ENCODE measurements at places on chromosomes 6 and 20. TPM values are rescaled to one million over a fixed set of nuclear protein-coding genes. Genes with fewer than 3 reads are reported as not detected.

Gene SCUBE3
- total RNA-seq = 0.59 TPM

Gene SAMD3
- total RNA-seq = 0.67 TPM

- no peak for DNase-seq
Observed at GRCh38 chr20:64113796-64114355, 6.5 kb upstream of the NPBWR2 start.

GRCh38 chr6:75656479-75656878, 54.8 kb downstream of the SENP6 start:
- no peak for DNase-seq

GRCh38 chr6:132179955-132180354, 221.3 kb downstream of the MOXD1 start:
- no peak for DNase-seq

GRCh38 chr6:162290846-162291465, 436.6 kb downstream of the PRKN start:
- no peak for DNase-seq

DNA sequence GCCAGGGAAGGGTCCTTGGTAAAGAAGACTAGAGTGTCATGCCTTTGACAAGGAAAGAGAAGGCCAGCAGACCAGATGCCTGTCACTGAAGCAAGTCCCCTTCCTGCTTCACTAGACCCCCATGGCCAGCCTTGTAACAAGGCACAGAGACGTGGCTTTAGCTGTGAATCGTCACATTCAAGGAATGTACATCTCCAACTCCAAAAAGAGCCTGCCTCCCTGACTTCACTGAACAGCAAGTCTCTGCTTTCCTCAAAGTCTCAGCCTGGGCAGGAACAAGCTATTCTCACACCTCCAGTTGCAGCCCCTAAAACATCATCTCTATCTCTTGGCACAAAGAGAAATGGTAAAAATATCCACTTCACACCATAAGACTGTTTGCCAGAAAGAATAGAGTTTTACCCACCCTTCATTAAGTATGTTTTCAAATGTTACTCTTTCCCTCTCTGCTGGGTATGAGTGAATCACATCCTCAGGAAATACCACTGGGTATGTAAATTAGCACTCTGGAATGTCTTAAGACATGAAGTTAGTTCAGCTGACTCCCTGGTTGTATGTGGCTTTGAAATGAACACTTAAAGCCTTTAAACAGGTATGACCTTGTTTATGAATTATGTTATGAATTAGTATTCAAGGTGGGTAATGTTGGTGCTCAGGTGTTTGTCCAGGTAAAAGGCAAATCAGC, 46.4 kb upstream of the NT5E start:
- no peak for DNase-seq

DNA sequence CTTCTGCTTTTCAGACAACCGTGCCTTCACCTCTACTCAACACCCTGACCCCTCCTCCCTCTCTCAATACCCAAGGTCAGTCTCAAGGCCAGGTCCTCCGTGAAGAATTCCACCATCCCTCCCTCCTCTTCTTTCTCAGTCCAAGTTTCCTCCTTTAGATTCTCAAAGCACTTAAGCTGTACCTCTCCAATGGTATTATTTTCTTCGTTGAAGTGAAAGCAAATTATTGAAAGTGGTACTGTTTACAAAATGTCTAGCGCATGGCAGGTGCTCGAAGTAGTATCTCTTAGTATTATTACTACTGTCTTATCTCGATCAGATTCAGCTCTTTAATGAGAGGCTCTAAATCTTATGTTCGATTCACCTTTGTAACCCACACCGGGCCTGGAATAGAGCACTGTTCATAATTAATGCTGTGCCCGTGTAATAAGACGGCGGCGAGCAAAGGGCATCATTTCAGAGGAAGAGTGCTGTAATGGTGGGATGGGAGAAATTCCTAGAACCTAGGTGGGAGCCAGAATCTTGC, 593 bp upstream of the RALGAPB start:
- no peak for DNase-seq

- DNase-seq = no peak
Observed at GRCh38 chr6:154367839-154368695, 11.5 kb upstream of the IPCEF1 start.

GRCh38 chr20:8132484-8133309, 631 bp downstream of the PLCB1 start:
- no peak for DNase-seq

Gene NOTCH4
- total RNA-seq = 16.2 TPM

DNA sequence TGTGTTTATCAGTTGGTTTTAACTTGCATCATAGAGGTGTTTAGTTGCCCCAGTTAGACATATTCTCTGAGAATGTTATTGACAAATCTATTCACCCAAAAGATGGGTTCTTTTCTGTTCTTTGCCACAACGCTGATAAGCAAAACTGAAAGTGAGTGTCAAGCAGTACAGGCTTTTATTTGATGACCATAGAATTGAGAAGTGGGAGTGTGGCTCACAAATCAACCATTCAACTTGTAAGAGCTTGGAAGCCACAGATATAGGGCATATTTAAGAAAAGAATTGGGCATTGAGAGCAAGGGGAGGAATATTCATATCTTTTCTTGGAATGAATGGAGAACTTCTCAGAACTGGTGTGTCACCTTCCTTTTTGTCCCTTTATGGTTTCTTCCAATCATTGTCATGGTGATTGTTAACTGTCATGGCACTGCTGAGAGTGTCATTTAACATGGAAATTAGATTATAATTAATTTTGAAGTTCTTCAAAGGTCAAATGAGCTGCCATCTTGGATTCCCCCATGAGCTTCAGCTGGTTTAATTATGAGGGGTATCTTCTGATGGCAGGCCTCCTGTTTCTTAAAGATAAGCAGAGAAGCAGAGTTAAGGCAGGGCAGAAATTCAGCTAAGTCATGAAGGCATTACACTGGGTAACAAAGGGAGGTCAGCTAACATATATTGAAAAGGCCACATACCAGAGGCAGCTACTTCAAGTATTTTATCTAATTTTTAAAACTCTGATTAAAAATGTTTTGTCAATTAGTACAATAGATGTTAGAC, 254.0 kb upstream of the HTR1E start:
- no peak for DNase-seq

- no peak for DNase-seq
Observed at GRCh38 chr6:162195441-162195840, 532.1 kb downstream of the PRKN start.

DNA sequence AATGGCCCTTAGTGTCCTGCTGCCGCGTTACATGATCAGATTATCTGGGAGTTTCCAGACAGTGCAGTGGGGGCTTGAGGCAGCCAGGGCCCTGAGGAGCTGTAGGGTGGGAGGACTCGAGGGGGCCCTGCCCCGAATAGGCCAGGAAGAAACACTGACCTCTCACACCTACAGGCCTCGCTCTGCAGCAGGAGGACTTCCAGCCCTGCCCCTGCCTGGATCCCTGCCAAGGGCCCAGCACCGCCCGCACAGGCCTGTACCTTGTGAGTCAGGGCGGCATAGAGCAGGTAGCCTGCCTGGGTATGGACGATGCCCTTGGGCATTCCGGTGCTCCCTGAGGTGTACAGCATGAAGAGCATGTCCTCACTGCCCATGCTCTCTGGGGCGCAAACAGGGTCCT, 30.1 kb upstream of the APMAP start:
- no peak for DNase-seq

Gene KPNA5
- 6.9 TPM for total RNA-seq

- DNase-seq = no peak
Observed at GRCh38 chr20:4603724-4604123, 118.0 kb upstream of the PRND start.

- no peak for DNase-seq
Observed at GRCh38 chr20:57498425-57499400, 26.2 kb downstream of the CTCFL start.

- no peak for DNase-seq
Observed at GRCh38 chr6:52233975-52234823, 10.1 kb downstream of the IL17F start.

Gene JARID2
- total RNA-seq = 6.7 TPM

GRCh38 chr6:15534974-15535373, 127.9 kb downstream of the DTNBP1 start:
- peak; percentile 42 for DNase-seq

Gene HLA-DRB5
- 1.7 TPM for total RNA-seq

Gene SLC22A3
- 0.35 TPM for total RNA-seq

- DNase-seq = no peak
Observed at GRCh38 chr6:90351696-90352095, 55.1 kb upstream of the BACH2 start.
